ENCODE measurements at places on chromosomes 2 and 18.

- no peak for DNase-seq
Observed at GRCh38 chr2:150732064-150732463, 244.6 kb upstream of the RND3 start.

DNA sequence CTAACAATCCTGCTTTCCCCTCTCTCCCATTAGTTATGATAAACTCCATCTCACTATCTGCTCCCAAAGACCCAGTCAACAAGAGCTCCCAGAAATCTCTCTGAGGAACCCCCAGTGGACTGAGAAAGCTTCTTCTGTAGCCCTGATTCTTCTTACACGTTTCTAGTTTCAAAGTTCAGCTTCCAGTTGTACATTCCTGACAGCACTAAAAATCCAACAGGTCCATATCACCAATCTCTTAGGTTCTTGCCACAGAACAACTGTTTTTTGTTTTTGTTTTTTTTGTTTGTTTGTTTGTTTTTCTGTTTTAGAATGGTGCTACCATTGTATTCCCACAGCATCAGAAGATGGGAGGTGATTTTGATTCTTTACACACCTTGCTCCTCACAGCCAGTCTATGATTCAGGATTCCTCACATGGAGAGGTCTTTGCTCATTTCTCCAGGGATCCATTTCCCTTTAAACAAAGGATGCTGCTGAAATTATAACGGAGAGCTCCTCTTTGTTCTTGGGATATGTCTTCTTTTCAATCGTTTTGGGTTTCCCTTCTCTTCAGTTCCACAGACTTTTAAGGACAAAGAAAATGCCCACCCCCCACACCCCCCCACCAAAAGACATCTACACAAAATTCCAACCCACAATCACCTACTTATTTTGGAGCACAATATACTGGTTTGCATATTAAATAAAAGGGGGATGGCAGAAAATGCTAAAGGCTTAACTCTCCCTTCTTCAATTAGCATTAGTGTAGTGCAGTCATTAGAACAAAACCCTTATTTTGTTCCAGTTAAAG, 56.0 kb upstream of the COBLL1 start:
- no peak for DNase-seq

DNA sequence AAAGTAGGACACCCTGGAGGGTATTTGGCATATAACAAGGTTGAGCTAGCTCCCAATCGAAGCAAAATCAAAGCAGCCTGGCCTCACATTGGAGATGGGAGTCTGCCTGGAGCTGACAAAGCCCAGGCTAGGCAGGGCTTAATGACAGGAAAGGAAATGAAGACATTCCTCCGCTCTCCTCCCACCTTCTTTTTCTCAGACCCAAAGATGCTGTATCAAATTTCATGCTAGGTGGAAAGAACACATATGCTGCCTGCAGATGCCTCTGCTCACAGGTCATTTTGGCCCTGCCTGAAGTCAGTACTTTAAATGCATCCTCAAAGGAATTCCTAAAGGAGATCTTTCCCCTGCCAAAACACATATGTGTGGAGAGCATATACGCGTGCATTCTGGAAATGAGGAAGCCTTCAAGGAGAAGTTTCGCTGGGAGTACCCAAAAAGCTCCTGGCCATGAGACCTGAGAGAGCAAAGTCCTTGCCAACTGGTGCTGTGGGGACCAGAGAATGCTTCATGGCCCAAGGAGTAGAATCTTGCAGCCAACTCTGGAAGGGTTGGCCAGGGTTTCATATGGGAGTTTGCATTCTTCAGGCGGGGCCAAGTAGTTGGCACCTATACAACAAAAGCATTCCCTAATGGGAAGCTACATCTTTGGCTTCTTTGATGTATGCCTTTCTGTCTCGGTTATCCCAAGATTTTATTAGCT, 88.0 kb downstream of the AQP4 start:
- DNase-seq, result no peak

DNA sequence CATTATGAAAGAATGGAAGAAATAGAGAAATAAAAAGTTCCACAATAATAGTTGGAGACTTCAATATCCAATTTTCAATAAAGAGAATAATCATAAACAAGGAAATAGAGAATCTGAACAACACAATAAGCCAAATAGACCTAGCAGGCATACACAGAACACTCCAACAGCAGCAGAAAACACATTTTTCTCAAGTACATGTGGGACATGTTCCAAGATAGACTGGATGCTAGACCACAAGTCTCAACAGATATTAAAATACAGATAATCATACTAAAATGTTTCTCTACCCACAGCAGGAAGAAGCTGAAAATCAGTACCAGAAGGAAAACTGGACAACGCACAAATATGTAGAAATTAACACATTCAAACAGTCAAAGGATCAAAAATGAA, 113.9 kb downstream of the USP34 start:
- no peak for DNase-seq

DNA sequence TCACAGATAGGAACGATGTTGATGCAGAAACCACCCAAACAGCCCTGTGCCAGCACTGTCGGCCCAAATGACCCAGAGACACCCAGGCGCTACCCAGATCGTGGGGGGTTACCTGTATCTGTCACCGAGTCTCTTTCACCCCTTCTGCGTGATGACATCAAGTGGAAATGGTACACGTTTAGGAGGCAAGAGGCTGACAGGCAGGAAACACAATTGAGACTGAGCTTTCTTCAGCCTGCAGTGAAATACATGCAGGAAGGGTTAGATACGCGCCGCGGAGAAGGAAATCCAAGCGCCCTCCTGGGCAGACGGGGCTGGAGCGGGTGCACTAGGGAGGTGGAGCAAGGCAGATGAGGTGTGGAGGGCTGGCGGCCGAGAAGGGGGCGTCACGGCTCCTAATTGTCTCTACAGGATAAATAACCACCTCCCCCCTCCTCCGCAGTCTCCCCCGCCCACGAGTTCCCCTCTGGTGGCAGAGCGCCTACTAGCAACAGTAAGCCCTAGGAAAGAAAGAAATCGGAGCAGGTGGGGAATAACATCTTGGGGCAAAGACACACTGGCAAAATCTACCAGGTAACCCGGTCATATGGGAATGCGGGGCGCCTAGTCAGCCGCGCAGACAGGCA, at the start of gene RNF152:
TSS of gene RNF152 (minus strand) at position 325 of the 626 bp plus-strand sequence. CDS start 76,544 bp downstream, outside the sequence.
- no peak for DNase-seq

- no peak for DNase-seq
Observed at GRCh38 chr2:71897137-71897480, 250.6 kb downstream of the CYP26B1 start.

- DNase-seq, result no peak
Observed at GRCh38 chr2:152098496-152099366, at the start of gene CACNB4. Gene CACNB4 (minus strand): TSS chr2:152099044.

DNA sequence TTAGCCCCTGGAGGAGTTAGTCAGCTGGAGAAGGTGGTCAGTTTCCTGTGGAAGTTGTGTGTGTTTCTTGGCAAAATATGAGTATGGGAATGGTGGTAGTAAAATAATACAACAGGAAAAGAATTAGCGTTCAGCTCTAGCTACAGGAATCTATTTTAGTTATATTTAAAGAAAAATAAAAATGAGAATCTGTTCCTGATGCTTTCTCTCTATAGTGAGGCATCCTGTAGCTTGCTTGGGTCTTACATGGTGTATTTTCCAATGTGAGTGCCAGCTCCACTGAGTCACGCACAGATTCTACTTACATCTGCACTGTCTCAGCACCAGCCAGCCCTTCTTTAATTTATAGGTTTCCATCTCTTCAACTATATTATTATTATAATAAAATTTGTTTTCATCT, 132.2 kb downstream of the BIRC6 start:
- no peak for DNase-seq

- DNase-seq, result no peak
Observed at GRCh38 chr2:96903815-96904214, 33.9 kb upstream of the SEMA4C start.

- no peak for DNase-seq
Observed at GRCh38 chr2:120830096-120830830, 94.6 kb downstream of the GLI2 start.

DNA sequence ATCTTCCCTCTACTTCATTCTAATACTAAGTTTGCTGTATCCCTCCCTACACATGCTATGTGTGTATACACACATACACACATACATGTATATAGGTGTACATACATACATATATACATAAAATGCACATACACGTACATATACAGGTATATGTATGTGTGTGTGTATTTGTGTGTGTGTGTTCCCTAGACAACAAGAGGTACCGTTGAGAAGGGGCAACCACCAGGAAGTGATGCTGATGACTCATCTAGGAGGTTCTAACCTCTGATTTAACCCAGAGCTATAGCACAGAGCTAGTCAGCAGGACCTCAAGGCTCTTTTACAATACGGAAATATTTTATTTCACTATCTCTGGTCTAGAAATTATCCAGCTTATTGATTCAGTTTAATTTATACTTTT, 139.2 kb downstream of the LAMA3 start:
- DNase-seq, result peak; percentile 15
